ENCODE measurements at places on chromosomes 12 and 14.

- DNase-seq, result no peak
Observed at GRCh38 chr12:65742018-65743010, 82.0 kb upstream of the HMGA2 start.

DNA sequence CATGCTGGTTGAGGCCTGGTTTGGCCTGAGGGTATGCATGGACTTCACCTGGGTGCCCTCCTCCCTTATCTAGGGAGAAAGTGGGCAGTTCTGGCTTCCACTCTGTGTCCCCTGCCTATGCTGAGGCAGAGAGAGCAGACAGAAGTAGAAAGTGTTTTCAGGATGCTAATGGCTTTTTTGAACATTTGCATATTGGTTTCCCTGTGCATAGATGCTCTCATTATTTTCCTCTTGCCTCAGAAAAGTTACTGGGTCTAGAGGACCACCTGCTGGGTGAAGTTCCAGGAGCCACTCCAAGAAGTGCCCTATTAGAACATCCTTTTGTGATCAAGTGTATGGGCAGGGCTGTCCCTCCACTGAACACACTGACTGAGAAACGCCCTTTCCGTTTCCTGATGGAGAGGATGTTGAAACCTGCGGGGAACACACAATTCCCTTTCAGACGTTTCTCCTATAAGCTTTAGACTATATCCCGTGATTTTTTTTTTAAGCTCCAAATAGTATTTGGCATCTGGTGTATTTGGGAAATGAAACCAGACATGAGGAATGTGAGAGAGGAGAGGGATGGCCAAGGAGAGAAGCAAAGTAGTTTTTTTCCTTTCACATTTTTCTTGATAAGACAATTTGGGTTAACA, 66.6 kb downstream of the DAAM1 start:
- DNase-seq, result peak; percentile 31

DNA sequence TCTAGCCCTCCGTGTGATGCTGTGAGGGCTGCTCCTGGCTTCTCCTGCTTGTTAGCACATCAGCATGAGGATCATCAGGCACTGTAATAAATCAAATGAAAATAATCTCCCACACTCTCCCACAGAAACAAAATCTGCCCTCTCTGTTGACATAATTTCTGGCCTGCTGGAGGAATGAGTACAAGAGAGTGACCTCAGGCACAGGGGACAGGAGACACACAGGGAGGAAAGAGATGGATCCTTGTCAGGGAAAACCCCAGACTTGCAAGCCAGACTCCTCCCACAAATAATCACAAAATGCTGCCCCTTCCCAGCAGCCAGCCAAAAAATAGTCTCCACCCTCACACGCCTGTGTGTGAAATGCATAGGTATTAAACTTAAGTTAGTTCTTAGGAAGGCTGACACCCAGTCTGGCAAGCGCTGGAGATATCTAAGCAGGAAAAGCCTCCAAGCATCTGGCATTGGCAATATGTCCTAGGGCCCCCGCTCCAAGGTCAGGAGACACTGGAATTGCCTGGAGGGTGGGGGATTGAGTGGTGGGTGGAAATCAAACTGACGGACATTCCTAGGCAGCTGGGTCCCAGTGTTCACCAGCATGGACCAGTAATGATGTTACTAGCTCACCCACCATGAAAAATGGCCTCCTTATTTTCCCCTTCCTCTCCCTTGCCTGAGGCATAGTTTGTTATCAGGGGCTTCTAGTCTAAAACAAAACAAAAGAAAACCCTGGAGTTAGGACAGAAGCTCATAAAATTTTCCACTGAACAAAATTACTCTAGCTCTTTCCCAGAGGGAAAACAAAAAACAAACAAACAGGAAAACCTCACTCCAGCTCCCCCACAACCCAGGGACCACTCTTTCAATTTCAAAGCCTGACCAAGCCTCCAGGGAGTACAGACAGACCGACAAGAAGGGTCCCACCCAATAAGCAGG, 22.0 kb downstream of the SMUG1 start:
- no peak for DNase-seq

DNA sequence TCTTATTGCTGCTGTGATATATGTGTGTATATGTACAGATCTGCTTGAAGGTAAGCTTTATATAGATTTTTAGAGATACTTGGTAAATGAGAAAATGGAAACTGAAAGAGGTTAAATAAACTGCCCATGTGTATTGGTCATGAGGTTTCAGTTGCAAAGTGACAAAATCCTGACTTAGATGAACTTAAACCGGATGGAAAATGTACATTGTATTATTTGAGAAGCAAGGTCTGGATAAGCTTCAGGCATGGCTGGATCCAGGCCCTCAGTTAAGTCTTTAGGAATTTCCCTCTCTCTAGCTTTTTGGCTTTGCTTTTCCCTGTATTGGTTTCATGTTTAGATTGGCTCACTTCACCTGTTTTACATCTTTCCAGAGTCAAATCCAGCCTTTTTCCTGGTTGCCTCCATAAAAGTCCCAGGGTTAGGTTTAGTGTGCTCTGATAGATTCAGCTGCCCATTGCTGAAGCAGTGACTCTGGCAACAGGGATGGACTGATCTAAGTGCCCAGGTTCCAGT, 21.0 kb upstream of the MAP1LC3B2 start:
- no peak for DNase-seq

DNA sequence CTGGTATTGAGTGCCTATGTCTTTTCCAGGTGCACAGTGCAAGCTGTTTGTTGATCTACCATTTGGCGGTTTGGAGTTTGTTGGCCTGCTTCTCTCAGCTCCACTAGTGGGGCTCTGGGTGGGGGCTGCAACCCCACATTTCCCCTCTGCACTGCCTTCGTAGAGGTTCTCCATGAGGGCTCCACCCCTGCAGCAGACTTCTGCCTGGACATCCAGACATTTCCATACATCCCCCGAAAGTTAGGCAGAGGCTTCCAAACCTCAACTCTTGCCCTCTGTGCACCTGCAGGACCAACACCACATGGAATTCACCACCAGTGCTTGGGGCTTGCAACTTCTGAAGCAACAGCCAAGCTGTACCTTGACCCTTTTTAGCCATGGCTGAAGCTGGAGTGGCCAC, 1024.1 kb downstream of the TMTC2 start:
- no peak for DNase-seq

- no peak for DNase-seq
Observed at GRCh38 chr12:2111826-2112225, 59.0 kb downstream of the CACNA1C start.

- no peak for DNase-seq
Observed at GRCh38 chr12:98149270-98149669, 366.1 kb upstream of the TMPO start.

DNA sequence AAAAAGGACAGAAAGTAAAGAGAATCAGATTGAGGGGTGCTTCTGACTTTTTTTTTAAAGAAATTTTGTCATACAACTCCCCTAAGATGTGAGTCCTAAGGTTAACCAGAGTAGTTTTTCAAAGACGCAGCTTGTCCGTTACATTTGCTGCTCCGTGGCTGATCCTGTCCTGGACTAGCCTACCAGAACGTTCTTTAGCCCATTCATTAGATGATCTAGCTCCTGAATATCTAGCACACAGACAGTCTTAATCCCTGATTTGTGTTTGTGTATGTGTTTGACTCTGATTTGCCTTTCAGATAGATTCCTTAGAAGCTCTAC, 60.3 kb downstream of the SAMD4A start:
- DNase-seq, result peak; percentile 75

DNA sequence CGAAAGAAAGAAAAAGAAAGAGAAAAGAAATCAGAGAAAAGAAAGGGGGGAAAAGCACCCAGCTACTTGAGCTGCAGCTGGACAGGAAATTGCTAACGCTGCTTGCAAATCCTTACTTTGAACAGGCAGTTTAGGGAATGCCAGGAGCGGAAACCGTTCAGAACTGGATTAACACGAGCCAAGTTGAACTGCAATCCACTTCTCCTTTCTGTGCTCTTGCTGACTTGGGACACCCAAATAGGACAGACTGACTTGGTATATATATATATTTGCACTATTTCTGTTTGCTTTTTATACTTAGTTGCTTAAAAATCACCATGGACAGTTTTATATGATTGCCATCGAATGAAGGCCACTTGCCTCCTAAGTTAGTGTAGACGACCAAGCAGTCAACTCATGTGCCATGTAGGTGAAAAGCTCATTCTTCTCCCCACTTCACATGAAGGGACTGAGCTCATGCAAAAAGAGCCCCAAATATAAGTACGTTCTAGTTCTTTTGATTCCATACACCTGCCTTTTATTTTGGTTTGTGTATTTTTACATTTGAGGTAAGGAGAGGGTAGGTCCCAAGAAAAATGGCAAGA, 5.5 kb downstream of the DUSP6 start:
- peak; percentile 77 for DNase-seq

DNA sequence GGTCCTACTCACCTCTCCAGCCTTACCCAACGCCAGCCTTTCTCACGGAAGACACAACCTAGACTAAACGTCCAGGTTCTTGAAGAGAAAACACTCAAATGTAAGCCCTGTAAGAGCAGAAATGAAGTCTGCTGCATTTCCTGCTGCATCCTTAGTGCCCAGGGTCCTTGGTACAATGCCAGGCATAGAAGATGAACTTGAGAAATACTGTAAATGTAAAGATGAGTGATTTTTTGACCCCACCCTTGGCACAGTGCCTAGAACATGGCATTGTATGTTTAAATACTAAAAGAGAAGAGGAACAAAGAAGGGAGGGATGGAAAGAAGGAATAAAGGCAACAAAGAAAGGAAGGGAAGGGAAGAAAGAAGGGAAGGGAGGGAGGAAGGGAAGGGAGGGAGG, 514.6 kb downstream of the MED13L start:
- DNase-seq, result no peak

GRCh38 chr12:112381406-112381882, 787 bp downstream of the HECTD4 start:
- DNase-seq, result no peak

- peak; percentile 66 for DNase-seq
Observed at GRCh38 chr14:94394581-94395207, 6.3 kb upstream of the SERPINA1 start.

DNA sequence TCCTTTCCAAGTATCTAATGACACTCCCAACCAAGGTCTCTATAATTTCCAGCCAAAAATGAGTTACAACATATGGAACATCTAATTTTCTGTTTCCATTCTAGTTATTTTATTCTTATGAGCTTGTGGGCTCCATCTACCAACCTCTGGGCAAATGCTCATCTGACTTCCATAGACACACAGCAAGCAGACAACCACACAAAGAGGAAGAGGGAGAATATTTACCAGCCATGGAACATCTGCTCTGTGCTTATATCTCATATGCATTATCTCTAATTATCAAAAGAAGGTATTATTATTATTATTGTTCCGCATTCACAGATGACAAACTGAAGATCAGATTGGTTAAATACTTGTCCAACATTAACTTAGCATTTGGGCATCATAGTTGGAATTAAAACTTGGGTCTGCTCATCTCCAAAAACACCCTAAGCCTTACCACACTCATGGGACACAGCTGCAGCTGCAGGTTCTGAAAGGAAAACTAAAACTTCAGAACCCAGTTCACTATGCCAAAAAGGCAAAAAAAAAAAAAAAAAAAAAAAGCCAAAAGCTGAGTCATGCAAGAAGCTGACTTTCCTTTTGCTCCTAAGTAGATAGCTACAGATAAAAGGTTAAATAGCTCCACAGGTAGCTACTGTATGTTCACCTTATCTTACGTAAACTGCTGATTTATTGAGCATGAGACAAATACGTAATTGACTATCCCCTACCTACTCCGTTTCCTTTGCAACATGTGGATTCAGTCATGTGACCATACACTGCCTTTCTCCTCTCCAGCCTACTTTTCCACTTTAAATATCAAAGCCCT, 23.6 kb upstream of the TCL1B start:
- no peak for DNase-seq

- DNase-seq, result no peak
Observed at GRCh38 chr12:123488539-123489230, 30.7 kb downstream of the SNRNP35 start.

- no peak for DNase-seq
Observed at GRCh38 chr12:125766091-125766490, 700.9 kb downstream of the AACS start.

DNA sequence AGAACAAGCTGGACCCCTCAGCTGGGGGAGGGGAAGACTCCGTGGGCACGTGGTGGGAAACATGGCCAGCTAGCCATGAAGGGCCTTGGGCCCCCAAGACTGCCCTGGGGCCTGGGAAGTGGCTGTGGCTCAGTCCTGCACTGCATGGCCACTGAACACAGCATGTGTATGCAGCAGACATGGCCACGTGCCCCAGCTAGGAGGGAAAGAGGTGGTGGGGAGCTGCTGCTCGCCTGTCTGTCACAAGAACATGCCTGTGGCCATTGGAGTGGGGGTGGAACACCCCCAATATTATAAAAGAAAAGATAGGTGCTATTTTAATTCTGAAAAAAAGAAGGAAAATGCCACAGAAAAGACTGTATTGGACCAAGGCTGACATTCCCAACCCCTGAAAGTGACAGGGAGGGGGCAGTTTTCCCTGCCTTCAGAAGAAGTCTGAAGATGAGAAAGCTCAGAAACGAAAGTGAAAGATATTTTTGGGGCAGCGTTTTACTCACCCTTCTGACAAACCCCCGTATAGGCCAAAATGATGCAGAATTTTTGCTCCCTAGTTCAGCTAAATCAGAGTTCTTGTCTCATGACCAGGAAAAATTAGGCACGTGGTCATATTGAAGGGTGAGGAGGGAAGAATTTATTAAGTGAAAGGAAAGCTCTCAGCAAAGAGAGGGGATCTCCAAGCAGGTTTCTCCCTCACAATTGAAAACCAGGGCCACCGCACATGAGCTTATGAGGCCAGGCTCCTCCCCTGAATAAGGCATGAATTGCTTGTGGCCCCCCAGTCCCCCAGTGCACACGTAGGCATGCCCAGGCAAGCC, 35.2 kb upstream of the PCNX1 start:
- DNase-seq, result no peak

DNA sequence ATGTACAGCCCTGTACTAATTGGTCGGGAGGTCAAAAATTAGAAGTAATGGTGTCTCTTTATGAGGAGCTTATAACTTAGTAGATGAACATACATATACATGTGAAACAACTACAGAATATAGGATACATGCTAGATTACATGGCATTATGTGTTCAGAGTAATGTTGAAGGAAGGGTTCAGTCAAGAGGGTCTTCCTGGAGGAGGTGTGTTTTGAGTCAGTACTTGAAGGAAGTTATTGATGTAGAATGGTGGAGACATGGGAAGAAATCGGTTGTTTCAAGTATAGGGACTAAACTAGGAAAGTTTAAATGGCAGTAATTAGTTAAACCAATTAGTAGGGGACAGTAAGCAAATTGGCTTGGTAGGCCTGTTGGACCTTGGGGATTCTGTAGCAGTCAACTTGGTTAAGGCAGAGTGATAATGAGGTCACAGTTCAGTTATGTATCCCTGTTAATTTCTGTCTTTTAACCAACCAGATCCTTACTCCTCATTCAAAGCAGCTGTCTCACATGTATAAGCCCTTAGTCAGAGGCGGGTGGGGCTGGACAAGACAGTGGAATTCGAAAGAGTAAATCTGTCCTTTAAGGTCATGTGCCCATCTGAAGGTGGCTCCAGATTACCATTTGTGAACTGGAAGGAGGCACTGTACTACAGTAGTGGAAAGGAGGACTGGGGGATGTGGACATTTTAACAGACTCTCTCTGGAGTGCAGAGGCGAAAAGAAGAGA, 3.5 kb upstream of the ANKRD52 start:
- DNase-seq, result no peak

- DNase-seq, result peak; percentile 8
Observed at GRCh38 chr12:114952573-114953271, 268.7 kb upstream of the TBX3 start.

- DNase-seq, result no peak
Observed at GRCh38 chr12:32541754-32542374, 137.2 kb upstream of the DNM1L start.

- no peak for DNase-seq
Observed at GRCh38 chr12:84805474-84805858, 107.1 kb downstream of the SLC6A15 start.

- no peak for DNase-seq
Observed at GRCh38 chr14:78424311-78424710, 254.1 kb downstream of the NRXN3 start.

GRCh38 chr12:34598851-34599529, 576.7 kb downstream of the ALG10 start:
- DNase-seq, result no peak

All from pons (tissue), 1 donor.